ENCODE measurements at places on chromosomes 3 and 15.
A peak's percentile ranks its signal among the peaks of the same experiment; 100 is the strongest.

DNA sequence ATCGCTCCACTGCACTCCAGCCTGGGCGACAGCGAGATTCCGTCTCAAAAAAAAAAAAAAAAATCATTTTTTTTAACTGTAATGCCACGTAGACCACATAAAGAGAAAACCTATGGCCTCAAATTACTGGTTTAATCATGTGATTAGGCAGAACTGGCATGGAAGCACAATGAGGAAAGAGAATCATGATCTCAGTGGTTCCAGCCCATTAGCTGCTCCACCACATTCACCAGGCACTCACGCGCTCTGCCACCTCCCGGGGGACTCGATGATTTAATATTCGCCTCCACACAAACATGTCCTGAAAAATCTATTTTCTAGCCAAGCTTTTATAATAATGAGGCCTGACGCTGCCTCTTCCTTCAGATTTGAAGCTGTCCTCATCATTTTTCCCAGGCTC is 204.7 kb downstream of the TBL1XR1 start:
- DNase-seq: no peak

GRCh38 chr15:75653347-75653913 is 5.7 kb downstream of the SNX33 start:
- no peak for DNase-seq

DNA sequence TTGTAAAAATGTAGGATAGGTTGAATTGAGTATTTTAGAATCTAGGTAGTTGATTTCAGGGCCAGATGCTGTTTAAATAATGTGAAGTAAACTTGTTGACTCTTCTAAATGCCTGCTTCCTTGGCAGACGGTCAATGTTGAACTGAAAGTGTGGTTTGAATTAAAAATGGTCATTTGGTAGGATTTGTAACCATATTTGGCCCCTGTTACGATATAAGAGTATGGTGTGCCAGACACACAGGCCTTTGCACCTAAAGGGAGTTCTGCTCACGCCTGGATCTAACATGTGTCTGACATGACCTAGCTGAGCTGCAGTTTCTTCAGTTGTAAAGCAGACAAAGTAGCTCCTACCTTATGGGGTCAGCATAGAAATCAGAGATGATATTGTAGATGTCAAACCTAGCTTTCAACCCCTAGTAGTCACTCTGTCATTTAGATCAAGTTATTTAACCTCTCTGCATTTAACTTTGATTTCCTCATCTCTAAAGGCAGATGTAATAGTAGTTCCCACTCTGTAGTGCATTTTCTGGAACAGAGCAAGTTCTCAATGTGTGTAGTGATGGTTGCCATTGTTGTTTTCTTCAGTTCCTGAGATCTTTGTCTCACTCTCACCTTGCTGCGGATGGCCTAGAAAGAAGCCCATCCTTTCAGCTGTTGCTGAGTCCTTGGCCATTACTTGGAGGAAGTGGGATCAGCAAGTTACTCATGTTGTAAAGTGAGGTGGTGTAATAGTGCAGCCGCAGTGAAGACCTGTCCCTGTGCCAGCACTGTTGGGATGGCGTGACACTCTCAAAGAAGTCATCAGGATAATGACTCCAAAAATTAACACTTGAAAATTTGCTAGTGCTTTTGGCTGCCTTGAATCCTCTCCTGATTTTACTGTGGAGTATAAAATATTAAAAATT is 90.2 kb downstream of the GHSR start:
- no peak for DNase-seq

GRCh38 chr3:80734483-80734882 is 966.7 kb upstream of the ROBO1 start:
- no peak for DNase-seq

DNA sequence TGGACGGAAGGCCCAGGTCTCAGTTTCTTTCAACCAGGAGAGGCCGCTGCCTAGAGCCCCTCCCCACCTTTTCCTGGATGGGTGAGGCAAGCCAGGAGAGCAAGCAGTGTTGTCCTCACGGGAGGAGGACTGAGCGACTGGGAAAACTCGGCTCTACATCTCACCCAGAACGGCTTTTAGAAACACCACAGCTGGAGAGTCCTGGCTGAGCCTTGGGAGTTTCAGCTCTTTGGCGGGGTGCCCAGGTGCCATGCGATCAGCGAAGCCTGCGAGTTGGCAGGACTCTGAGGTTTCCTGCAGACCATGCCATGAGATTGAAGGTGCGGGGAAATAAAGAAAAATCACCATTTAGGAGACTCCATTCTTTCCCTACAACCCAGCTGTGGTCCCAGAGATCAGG is 26.0 kb downstream of the PPCDC start:
- DNase-seq: no peak

DNA sequence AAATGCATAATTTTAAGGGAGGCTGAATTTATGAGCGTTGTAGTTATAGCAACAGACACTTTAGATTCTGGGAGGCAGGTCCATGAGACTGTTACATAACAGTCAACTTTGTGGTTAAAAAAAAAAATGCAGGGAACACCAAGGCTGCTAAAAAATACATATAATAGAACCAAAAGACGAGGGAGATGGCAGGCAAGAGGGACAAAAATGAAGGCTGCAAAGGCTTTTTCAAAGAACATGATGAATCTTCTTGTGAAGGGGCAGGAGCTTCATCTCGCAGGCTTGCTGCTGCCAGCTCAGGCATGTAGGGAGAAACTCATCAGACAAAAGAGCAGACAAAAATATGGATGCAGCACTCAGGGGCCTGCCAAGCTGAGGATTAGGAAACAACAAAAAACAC is 243.9 kb downstream of the SHQ1 start:
- no peak for DNase-seq

GRCh38 chr3:134345202-134345601 is 29.0 kb downstream of the AMOTL2 start:
- DNase-seq: no peak

DNA sequence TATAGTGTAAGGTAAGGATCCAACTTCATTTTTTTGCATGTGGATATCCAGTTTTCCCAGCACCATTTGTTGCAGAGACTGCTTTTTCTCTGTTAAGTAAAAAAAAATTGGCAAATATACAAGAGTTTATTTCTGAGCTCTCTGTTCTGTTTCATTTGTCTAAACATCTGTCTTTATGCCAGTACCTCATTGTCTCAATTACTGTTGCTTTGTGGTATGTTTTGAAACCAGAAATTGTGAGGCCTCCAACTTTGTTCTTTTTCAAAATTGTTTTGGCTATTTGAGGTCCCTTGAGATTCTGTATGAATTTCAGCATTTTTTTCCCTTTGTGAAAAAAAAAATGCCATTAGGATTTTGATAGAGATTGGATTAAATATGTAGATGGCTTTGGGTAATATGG is 150.5 kb downstream of the MINAR1 start:
- no peak for DNase-seq

DNA sequence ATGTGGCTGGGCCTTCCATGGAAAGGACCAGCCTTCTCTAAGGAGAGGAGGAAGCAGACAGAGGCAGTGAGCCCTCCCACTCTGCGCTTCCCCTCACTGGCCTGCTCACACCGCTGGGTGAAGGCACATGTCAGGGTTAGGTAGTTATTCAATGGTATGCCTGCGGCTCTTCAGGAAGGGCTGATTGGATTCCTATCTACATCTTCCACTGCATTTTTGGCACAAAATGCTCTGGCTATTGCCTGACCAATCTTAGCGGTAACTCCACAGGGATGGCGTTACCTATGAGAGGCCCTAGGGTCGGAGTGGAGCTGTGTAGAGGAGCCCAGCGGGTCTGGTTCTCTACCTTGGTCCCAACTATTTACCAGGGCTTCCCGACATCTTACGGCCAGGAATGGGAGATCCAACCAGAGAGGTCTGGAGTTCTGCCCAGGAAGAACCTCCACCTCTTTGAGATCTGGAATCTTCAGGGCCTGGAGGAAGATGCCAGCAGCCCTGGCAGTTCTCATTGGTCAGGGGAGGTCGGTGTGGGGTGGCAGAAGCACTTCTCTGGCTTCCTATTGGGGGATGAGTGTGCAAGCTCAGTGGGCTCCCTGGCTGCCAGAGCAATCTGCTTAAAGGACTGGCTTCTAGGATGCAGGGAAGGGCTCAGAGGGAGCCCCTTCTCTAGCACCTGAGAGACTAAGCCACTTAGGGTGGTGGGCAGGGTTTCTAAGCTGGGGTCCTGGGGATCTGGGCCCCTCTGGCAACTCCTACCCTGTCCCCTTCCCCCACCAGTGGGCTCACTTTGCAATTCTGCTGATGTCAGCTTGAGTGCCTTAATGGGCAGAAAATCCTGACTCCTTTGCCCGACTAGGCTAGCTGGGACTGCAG is 24.3 kb downstream of the SNX33 start:
- DNase-seq: no peak

- DNase-seq: no peak
These were observed 307.9 kb upstream of the CBLB start for GRCh38 chr3:106176734-106177133.

GRCh38 chr3:53748512-53749271 is 97.5 kb downstream of the CHDH start:
- no peak for DNase-seq

DNA sequence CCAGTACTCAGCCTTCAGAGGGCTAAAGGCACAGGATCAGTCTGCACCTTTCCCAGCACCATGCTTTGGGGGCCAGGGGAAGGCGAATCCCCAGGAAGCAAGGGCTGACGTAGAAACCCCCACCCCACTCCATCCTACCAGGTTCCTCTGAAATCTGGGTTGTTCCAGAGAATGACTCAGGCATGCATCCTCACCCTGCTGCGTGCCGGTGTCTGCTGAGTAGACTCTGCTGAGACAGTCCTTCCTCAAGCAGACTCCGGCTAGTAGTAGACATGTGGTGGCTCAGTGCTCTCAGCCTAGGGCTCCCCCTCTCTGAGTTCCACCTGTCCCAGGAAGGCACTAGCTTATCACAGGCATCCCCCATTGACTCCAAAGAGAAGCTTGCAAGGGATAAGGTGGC is 9.0 kb downstream of the TMEM43 start:
- DNase-seq: no peak

DNA sequence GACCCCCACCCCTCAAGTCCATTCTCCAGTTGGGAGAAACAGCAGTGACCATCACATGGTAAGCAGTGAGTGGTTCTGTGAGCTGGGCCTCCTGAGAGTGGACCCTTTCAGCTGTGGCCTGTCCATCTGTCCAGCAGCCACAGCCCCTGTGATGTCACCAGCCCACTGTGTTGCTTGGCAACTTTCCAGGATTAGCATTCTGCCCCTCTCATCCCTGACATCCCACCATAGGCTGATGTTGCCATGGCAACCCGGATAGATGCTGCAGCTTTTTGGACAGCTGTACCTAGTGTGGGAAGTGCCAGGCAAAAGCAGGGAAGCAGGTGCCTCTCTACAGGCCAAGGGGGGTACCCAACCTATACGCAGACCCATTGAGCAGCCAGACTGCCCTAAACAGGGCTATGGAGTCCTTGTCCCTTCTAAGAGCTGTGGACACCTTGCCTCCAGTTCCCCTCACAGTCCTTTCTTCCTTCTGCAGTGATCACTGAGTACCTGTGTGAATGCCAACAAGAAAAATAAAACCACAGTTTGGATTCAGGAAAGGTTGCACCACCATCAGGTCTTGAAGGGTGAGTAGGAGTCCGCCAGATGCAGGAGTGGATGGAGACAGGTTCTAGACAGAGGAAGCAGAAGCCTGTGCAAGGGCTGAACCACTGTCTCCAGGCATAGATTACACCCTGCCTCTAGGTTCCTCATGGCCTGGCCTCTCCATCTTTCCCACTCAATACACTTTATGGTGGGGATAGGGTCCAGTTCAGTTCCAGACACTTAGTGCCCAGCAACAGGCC is at the start of gene DNAH1:
DNAH1 (plus strand) TSS at position 343 of the 788 bp plus-strand sequence. CDS start 6,124 bp downstream, outside the sequence.
- DNase-seq: no peak

GRCh38 chr3:40118091-40118490 is 191.4 kb upstream of the EIF1B start:
- DNase-seq: no peak

DNA sequence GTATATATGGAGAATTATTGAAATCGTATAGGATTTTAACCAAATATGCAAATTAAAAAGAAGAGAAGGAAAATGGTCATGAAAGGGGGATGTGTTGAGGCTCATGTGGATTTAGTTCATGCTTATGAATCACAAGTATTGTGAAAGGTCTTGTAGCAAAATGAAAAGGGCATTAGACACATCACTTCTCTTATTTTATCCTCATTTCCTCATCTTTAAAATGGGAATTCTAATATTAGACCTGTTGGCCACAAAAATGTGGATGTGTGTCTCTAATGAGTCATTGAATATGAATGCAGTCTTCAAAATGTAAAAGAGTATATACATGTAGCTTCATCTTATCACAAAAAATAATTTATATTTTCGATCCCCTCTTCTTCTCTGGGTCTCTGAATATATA is 14.9 kb upstream of the ALCAM start:
- peak; percentile 11 for DNase-seq

DNA sequence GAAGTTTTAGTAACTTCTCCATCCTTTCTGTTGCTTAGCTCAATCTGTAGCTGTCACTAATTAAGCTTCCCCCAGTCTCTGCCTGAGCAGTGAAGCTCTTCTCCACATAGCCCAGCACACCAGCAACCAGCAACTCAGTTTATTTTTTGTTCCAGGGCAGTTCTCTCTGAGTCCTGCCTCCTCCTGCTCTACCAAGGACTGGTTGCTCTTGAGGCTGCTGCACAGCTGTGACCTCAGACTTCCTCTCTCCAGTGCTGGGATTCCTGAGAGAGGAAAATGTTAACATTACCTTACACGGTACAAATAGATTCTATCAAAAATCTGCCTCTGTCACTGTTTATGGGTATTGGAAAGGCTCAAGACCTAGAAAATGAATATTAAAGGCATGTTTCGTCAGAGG is 294.7 kb downstream of the OXSM start:
- no peak for DNase-seq

- DNase-seq: no peak
These were observed 105.5 kb downstream of the TGFBR2 start for GRCh38 chr3:30711867-30712266.

DNA sequence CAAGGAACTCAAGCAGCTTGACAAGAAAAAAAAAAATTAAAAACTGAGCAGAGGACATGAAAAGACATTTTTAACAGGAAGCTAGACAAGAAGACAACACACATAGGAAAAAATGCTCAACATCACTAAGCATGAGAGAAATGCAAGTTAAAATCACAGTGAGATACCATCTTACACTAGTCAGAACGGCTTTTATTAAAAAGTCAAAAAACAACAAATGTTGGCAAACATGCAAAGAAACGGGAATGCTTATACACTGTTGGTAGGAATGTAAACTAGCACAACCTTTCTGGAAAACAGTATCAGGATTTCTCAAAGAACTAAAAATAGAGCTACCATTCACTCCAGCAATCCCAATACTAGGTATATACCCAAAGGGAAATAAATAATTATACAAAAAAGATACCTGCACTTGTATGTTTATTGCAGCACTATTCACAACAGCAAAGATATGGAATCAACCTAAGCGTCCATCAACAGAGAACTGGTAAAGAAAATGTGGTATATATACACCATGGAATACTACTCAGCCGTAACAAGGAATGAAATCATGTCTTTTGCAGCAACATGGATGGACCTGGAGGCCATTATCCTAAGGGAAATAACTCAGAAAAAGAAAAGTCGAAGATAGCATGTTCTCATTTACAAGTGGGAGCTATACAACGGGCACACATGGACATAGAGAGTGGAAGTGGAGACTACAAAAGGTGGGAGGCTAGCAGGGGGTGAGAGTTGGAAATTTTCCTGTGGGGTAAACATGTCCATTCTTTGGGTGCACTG is 5.2 kb downstream of the GOLIM4 start:
- no peak for DNase-seq

- no peak for DNase-seq
These were observed 386.6 kb downstream of the DIPK2A start for GRCh38 chr3:144358191-144358590.

GRCh38 chr3:128969993-128970739 is 23.7 kb downstream of the CFAP92 start:
- DNase-seq: peak; percentile 25

Data from SW 1271 (cell line).